ENCODE measurements at places on chromosomes 13 and 19. TPM values are rescaled to one million over a fixed set of nuclear protein-coding genes. Genes with fewer than 3 reads are reported as not detected.

Gene SELENOV
- not detected for total RNA-seq

Gene SBSN
- total RNA-seq, result 4.9 TPM

Gene ZNF554
- 8.6 TPM for total RNA-seq

Gene SOX1
- total RNA-seq, result not detected

Gene SLC6A16
- total RNA-seq, result 4.3 TPM

Gene CGB2
- not detected for total RNA-seq

Gene CYP2S1
- total RNA-seq, result 1.1 TPM

Gene TNNT1
- 8.5 TPM for total RNA-seq

Gene ZNF845
- 7.8 TPM for total RNA-seq

Gene ALOX5AP
- total RNA-seq, result 7.3 TPM

Gene CYP2A7
- total RNA-seq, result not detected

Gene AXL
- 26.1 TPM for total RNA-seq

Gene GNG7
- total RNA-seq, result 22.9 TPM

Gene C19orf44
- total RNA-seq, result 8.0 TPM

Gene TGFBR3L
- 3.2 TPM for total RNA-seq

Gene TMEM59L
- total RNA-seq, result 0.27 TPM

Gene EHD2
- total RNA-seq, result 48.7 TPM

Gene RASGRP4
- total RNA-seq, result 1.6 TPM

Gene REEP6
- total RNA-seq, result 349 TPM

Gene TRPM4
- total RNA-seq, result 99.0 TPM

Gene FGF14
- under 0.01 TPM for total RNA-seq

Gene ZNF730
- total RNA-seq, result 0.55 TPM

Gene GJB6
- total RNA-seq, result 0.32 TPM

Gene NLRP9
- 4.0 TPM for total RNA-seq

Gene RFXAP
- total RNA-seq, result 4.3 TPM

Gene RFPL4AL1
- total RNA-seq, result not detected

Gene KCTD12
- 21.5 TPM for total RNA-seq

Gene PTPRH
- 4.0 TPM for total RNA-seq

Gene ZNF85
- 23.5 TPM for total RNA-seq

Gene SULT2A1
- total RNA-seq, result not detected

Gene TLE6
- total RNA-seq, result 5.9 TPM

Gene CYP4F3
- 0.28 TPM for total RNA-seq

Gene GSK3A
- total RNA-seq, result 37.1 TPM

Gene LCP1
- 58.1 TPM for total RNA-seq

Gene PPM1N
- 1.8 TPM for total RNA-seq

Gene ZNF799
- 5.7 TPM for total RNA-seq

Gene LILRA1
- total RNA-seq, result 1.7 TPM

Gene ZNF773
- total RNA-seq, result 17.9 TPM

Gene ZNF549
- total RNA-seq, result 7.4 TPM

Gene MEIS3
- 41.6 TPM for total RNA-seq

Gene TEX29
- total RNA-seq, result 1.4 TPM

Gene NAPSA
- total RNA-seq, result 5.0 TPM

Gene AP2S1
- 118 TPM for total RNA-seq

All from prostate gland (tissue), 2 donors.